ENCODE measurements at places on chromosomes 4 and X. TPM values are rescaled to one million over a fixed set of nuclear protein-coding genes. Genes with fewer than 3 reads are reported as not detected.

GRCh38 chr4:89482251-89482650, 174.7 kb upstream of the GPRIN3 start:
- no peaks in the 10 kb centered on the region for H3K4me1 ChIP-seq
- no peaks in the 10 kb centered on the region for H3K36me3 ChIP-seq
- peaks cover 5% of the 10 kb centered on the region for H3K27me3 ChIP-seq
- DNase-seq: no peak
- no peak overlapping the region for H3K27ac ChIP-seq

DNA sequence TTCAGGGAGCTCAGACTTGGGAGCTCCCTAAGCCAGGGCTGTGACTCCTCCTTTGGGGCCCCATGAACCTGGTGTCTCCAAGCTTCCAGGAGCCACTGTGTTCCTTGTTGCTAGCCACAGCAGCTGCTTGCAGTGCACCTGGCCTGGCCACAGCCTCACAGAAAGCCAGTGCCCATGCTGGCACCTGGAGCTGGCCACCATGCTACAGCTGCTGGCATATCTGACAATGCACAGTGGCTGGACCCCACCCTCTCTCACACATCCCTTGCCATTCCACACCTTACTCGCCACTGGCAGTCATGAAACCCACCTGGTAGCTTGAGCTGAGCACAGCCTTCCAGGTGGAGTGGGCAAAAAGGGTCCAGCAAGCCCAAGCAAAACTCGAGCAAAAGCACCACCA, 441.7 kb downstream of the ARAP2 start:
- H3K4me1 ChIP-seq: no peaks in the 10 kb centered on the region
- peak; percentile 54 for DNase-seq
- no peak overlapping the region for H3K4me3 ChIP-seq
- H3K27me3 ChIP-seq: no peaks in the 10 kb centered on the region
- H3K36me3 ChIP-seq: no peaks in the 10 kb centered on the region

The ETDA gene
- total RNA-seq: not detected

The ERCC6L gene
- 0.87 TPM for total RNA-seq

The C4orf36 gene
- total RNA-seq: 0.60 TPM

DNA sequence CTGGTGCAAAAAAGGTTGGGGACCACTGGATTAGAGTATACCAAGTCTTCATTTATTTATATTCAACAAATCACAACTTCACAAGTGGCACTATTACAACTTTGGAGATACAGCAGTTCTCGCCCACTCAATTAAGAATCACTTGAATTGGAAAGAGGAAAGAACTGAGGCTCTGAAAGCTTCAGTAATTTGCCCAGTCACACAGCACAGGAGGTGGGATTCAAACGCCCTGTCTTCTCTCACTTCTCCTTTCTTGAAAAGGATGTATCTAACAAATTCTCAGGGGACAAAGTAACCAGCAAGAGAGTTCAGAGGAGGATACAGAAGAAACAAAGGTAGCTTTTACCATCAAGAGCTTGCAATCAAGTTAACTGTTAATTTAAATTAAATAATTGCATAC, 12.4 kb downstream of the SMIM14 start:
- H3K4me1 ChIP-seq: peaks cover 31% of the 10 kb centered on the region
- H3K4me3 ChIP-seq: no peak overlapping the region
- no peak for DNase-seq
- H3K27ac ChIP-seq: no peak overlapping the region

DNA sequence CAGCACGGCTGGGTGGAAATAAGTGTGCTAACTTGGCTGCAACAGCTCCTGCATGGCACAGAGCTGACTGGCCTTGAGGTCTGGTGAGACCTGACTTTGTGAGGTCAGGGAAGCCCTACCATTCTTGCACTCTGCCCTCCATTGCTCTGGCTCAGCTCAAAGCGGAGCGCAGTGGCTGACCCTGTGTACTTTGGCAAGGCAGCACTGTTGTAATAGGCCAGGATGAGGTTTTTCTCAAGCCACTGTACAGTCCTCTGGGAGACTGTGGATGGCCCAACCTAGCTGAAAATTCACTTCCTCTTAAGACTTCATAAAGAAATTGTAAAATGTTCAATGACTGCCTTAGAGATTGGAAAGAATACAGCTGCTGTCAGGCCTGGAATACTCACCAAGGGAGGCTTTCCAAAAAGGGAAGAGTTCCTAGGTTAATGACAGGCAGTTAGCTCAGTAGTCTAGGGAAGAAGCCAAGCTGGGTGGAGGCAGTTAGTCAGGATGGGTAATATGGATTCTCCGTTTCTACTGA, 129.8 kb downstream of the GUCY2F start:
- no peaks in the 10 kb centered on the region for H3K36me3 ChIP-seq
- H3K4me1 ChIP-seq: peaks cover 31% of the 10 kb centered on the region
- H3K27ac ChIP-seq: peak overlapping the region; percentile 71
- no peak for DNase-seq
- H3K27me3 ChIP-seq: no peaks in the 10 kb centered on the region
- no peak overlapping the region for H3K4me3 ChIP-seq

DNA sequence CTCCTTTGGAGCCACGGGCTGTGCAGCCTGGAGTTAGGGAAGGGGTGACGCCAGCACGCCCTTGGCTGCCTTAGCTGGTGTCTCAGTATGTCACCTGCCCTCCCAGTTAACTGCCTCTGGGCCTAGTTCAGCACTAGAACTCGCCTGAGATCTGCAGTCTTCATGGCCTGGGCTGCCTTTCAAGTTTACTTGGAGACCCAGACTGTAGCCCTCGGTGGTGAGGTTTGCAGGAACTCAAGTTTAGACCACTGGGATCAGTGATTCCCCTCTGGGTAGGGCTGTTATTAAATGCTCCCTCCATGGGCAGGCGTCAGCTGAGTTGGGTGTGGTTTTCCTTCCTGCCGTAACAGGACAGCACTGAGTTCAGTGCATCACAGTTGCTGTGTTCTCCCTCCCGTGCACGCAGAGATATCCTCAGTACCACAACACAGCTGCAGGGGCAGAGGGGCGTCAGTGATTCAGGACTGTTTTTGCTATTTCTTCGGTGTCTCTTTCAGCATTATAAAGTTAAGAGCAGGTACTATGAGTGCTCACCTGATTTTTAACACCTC, 30.5 kb downstream of the PLAC8 start:
- H3K4me3 ChIP-seq: no peak overlapping the region
- H3K36me3 ChIP-seq: peaks cover 2% of the 10 kb centered on the region
- H3K4me1 ChIP-seq: no peaks in the 10 kb centered on the region
- DNase-seq: no peak
- peaks cover 2% of the 10 kb centered on the region for H3K27me3 ChIP-seq

GRCh38 chr4:71396382-71396781, 57.6 kb downstream of the SLC4A4 start:
- H3K27ac ChIP-seq: no peak overlapping the region
- H3K36me3 ChIP-seq: peaks cover 11% of the 10 kb centered on the region
- DNase-seq: no peak
- no peak overlapping the region for H3K4me3 ChIP-seq
- no peaks in the 10 kb centered on the region for H3K4me1 ChIP-seq

DNA sequence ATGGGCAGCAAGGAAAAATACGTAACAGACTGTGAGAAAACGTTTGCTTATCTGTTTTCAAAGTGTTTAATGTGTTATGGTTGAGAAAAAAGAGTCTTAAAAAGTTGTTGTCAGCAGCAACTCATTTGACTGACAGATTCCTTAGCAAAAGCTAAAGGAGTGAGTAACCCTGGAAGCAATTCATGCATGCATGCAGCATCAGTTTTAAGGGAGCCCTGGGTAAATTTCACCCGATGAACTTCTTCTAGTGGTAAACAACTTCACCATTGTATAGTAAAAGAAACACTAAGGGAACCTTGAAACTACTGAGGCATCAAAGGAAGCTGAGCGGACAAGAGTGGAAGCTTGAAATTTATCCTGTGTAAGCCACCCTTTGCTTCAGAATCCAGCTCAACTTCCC, 583.2 kb upstream of the INTU start:
- peak overlapping the region; percentile 23 for H3K27ac ChIP-seq
- H3K4me3 ChIP-seq: no peak overlapping the region
- no peaks in the 10 kb centered on the region for H3K27me3 ChIP-seq
- peaks cover 49% of the 10 kb centered on the region for H3K4me1 ChIP-seq
- H3K36me3 ChIP-seq: no peaks in the 10 kb centered on the region
- DNase-seq: no peak

DNA sequence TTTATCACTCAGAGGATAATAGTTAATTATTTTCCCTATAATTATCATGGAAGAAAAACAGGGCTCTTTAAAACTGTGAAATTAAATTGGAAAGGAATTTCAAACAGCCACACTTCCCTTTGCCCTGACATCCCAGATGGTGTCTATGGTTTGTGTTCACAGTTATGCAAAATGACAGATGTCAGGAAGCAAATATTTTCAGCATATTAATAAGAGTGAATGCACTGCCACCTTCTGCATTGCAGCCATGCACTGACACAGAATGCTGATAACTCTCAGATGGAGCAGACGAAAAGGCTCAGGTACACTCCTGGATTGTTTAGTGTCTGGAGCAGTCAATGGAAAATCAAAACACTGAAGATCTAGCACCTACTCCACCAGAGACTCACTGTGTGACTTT, 57.6 kb downstream of the RWDD4 start:
- peaks cover 2% of the 10 kb centered on the region for H3K36me3 ChIP-seq
- no peak overlapping the region for H3K4me3 ChIP-seq
- DNase-seq: no peak

The PTTG2 gene
- 0.45 TPM for total RNA-seq

- no peaks in the 10 kb centered on the region for H3K27me3 ChIP-seq
- H3K36me3 ChIP-seq: peaks cover 3% of the 10 kb centered on the region
- H3K4me1 ChIP-seq: peaks cover 22% of the 10 kb centered on the region
- peak overlapping the region; percentile 89 for H3K27ac ChIP-seq
- peak overlapping the region; percentile 81 for H3K4me3 ChIP-seq
Measured at GRCh38 chrX:21840193-21840545, 752 bp downstream of the MBTPS2 start.

The TRIM75 gene
- not detected for total RNA-seq

DNA sequence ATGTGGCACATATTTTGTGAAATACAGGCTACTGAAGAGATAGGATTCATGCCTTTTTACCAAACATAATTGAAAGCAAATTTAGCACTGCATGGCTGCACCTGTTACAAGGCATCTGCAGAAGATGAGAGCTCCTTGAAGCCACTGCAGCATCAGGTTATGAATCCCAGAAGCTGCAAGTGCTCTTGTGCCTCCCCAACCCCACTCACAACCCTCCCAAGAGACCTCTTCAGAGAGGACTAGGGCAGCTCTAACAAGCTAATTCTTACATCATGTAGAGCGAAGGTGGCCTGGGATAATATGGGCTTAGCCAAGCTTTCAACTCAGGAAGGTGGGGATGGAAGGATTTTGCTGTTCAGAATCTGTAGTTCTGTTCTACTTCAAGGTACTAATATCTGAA, 27.2 kb downstream of the MFAP3L start:
- H3K4me3 ChIP-seq: no peak overlapping the region
- H3K27ac ChIP-seq: no peak overlapping the region
- no peaks in the 10 kb centered on the region for H3K4me1 ChIP-seq
- DNase-seq: no peak

The FGF2 gene
- total RNA-seq: 26.2 TPM
